ENCODE measurements at places on chromosomes 11 and 22.

DNA sequence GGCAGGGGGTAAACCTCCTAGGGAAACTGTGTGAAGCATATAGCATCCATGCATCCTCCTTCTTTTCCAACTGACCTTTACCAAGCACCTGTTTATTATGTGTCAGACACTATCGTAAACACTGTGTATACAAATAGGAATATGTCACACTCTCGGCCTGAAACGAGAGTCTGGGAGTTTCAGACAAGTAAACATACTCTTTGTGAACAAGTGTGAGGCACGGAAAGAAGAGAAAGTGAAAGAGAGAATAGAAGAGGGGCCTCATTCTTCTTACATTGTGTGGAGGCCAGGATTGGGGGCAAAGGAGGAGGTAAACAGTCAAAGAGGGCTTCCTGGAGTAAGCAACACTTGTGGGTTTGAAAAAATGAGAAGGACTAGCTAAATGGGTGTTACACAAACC, 16.4 kb downstream of the CSNK2A3 start:
- DNase-seq: no peak

DNA sequence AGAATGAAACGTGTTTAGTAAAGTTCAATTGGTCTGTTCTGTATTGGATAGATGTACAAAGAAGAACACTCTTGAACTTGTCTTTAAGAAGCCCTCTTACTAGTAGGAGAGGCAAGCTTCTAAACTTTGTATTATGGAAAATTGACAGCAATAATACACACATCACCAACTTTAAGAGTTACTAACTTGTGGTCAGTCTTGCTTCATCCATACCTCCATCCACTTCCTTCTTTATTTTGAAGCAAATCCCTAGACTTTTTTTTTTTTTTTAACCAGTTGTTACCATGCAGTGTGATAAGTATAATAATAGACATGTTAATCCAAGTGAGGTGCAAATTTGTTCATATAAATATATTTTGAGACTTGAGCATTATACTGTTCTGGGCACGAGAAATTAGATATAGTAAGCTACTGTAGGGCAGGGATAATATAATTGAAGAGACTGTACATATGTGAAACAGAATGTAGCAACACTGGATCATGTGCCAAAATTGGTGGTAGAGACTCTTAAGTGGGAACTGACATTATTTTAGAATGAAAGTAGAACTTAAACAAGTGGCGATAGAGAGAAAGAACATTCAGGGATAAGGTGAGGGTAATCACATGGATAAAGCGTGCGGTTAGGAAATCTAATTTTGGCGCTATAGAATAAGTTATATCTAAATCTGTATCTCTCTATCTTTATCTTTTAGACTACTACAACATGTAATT, 6.5 kb downstream of the FAR1 start:
- DNase-seq: no peak

GRCh38 chr11:100484948-100485347, 202.1 kb upstream of the ARHGAP42 start:
- no peak for DNase-seq

DNA sequence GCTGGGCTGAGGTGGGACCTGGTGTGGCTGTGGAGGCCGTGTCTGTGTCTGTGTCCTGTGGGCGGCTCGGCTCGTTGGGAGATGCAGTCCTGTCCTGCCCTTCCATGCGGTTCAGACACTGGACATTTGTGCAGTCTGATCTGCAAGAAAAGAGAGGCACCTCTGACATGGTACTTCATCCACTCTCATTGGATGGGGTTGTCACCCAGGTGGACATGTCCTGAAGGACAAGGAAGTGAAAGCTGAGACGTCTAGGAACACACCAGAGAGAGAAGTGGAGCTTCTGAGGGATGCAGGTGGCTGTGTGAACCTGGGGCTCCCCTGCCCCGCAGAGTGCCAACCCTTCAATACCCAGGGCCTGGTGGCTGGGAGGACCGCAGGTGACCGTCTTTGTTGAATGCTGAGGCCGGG, 18.4 kb downstream of the TBX1 start:
- no peak for DNase-seq

Measured in LHCN-M2 (cell line).